ENCODE measurements at places on chromosomes 12 and 14. TPM values are rescaled to one million over a fixed set of nuclear protein-coding genes. Genes with fewer than 3 reads are reported as not detected.

DNA sequence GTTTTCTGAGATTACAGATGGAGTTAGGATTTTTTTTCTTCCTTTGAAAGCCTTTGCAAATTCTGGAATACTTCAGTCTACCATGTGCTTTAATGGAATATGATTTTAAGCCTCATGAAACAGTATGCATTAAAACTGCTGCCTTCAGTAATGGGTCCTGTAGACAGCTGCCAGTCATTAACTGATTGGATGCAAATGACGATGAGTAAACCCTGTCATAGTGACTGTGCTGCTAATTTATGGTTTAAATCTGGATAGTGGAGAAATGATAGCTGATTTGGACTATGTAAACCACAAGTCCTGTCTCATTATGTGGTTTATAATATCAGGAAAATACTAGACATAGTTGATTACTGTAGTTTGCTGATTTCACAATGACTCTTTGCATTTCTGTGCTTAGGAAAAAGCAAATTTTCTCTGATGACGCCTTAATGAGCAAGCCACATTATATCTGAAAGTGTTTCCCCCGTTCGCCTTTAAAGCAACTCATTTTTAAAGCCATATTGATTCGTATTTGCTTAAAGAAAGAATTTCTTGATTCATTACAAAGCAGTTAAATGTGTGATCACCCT, 217.6 kb downstream of the TMTC2 start:
- no peak for DNase-seq

KRT73 gene
- not detected for total RNA-seq

DNA sequence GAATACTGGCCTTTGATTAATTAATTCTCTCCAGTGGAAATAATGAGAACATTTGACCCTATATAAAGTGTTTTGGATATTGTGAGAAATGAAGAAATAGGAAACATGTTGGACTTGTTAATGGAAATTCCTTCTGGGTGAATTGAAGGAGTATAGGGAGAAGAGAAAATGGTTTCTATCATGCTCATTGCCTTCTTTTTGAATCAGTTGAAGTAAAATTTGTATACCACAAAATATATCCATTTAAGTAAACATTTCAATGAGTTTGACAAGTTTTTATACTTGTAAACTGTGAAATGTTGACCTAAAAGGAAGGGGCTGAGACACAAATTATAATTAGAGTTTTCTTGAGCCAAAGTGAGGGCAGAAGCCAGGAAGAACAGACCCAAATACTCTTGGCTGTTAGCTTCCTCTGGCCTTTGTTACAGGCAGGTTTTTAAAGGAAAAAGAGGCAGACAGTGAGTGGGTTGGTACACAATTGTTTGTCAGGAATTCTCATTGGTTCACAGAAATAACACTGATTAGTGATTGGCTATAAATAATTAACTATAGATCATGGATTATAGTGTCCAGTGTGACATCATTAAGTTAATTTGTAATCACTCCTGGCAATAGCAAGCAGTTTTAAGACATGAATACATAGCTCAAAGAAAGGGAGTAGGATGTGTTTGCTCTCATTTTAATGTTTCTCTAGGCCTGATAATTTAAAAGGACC, 826 bp downstream of the ZNF705A start:
- peak; percentile 98 for DNase-seq

CLEC9A gene
- total RNA-seq: not detected

MYH7 gene
- under 0.01 TPM for total RNA-seq

KLRC4 gene
- total RNA-seq: not detected

DNA sequence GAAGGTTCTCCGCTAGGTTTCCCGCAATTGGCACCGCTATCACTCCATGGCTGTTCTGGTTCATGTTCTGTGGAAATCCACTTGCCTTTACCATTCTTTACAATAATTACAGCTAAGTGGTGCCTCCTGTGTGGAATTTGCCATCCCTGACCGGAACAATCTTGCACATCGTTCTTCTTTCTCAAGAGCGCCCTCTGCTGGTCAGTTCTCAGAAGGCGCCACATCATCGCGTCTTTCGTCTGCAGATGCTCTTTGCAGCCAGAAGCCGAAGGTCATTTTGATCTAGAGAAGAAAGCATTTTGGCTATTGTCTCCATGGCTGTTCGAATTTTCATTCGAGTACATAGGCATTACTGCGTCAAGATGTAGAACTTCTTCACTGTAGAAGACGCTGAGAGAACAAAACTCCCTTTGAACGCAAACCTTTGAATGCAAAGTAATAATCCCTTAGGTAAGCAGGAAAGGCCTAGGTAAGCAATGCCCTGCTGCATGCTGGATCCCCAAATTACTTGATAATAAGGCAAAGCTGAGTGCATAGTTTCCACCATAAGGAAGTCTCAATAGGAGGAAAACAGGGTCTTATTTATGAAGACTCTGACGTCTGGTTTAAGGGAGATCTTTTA, 10.1 kb upstream of the RTRAF start:
- peak; percentile 67 for DNase-seq

GRCh38 chr12:47551426-47551851, 154.4 kb downstream of the RPAP3 start:
- DNase-seq: peak; percentile 22

GPD1 gene
- 0.69 TPM for total RNA-seq

DNA sequence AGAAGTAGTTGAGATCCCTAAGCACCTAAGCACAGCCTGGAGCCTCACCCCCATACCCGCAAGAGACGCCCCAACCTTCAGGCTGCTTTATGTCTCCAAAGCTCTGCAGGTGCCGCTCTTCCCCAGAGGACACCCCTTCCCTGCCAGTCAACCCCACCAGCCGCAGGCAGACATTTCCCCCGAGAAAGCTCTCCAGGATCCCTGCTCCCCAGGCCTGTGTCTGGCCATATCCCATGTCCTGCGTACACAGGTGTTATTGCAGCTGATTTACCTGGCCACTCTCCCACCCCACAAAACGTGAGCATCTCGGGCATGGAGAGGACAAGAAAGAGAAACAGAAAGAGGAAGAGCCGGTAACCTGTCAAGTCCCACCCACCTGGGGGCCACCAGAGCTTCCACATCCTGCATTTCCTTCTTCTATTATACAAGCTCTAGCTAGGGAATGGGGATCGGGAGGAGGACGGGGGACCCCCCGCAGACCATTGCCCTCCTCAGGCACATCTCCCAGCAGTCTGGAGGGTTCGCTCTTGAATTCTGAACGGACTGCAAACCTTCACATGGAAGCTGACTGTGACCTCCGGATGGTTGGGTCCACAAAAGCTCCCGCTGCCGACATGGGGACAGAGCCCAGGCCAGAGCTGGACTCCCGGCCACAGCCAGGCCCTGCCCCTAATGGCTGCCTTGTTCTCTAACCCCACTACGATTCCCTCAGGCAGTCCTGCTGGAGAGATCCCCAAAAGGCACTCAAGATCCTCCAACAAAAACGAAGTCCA, 17.6 kb downstream of the CCDC88C start:
- no peak for DNase-seq

- no peak for DNase-seq
These were observed 29.4 kb downstream of the CORO1C start for GRCh38 chr12:108701779-108702441.

EXOC3L4 gene
- total RNA-seq: 0.94 TPM

GRCh38 chr12:66195242-66195641, 6.2 kb downstream of the IRAK3 start:
- DNase-seq: no peak

DNA sequence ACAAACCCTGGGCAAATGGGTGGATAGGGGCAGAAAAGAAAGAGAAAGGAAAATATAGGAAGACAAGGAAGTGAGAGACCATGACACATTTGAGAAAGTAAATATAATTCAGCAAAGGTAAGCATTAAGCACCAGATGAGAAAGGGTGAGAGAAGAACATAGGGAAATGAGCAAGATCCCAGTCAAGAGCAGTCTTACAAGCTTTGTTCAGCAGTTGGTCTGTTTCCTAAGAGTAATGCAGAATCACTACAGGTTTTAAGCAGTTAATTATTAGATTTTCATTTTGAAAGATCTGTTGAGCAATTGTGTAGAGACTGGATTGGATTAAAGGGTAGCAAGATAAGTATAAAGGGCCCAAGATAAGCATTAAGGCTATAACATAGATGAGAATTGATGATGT, 146.3 kb downstream of the PLCZ1 start:
- peak; percentile 61 for DNase-seq

DNA sequence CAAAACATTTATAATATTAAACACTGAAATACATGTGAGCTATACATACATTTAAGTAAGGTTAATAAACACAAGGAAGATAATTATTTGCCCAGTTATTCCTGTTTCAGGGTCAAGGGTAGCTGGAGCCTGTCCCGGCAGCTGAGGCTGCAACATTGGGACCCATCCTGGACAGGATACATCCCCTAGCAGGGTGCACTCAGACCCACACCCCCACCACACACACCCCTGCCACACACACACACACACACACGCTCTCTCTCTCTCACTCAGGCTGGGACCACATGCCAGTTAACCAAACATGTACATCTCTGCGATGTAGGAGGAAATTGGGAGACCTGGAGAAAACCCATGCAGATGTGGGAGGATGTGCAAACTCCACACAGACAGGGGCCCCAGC, 112.6 kb upstream of the TMCC3 start:
- no peak for DNase-seq

DNA sequence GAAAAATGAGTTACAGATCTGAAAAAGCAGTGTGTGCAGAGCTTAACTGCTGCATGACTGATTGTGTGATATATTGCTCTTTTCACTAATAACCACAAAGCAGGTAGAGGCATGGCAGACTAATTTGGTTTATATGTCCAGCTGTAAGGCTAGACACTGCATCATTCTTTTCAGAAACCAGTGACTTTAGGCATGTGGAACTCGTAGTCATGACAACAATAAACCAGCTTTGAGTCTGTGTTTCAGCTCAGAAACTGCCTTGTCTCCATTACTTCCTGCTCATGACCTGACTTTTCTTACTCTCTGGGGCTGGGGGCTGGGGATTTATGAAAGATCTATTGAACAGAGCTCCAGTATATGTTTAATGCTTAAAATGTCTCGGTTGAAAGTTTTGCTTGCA, 146.8 kb upstream of the LRIG3 start:
- DNase-seq: peak; percentile 91

- DNase-seq: peak; percentile 46
These were observed 116.6 kb downstream of the ETV6 start for GRCh38 chr12:11765817-11766794.

GRCh38 chr12:56119361-56119796, 1.3 kb downstream of the ZC3H10 start:
- peak; percentile 92 for DNase-seq

ADSS1 gene
- 0.87 TPM for total RNA-seq

DNA sequence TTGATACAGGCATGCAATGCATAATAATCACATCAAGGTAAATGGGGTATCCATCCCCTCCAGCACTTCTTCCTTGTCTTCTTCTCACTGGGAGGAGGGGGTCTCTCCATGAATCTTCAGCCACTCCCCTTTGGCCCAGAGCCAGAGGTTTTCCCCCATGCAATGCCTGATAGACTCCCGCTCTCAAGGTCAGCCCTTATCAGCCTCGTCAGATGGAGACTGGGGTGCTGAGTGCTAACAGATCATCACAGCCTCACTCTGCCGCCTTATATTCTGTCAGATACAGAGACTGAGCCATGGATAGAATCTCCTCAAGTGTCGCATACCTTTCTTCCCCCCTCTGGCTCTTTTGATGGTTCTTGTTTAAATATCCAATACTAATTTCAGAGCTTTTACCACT, 503.1 kb downstream of the AACS start:
- no peak for DNase-seq

DNA sequence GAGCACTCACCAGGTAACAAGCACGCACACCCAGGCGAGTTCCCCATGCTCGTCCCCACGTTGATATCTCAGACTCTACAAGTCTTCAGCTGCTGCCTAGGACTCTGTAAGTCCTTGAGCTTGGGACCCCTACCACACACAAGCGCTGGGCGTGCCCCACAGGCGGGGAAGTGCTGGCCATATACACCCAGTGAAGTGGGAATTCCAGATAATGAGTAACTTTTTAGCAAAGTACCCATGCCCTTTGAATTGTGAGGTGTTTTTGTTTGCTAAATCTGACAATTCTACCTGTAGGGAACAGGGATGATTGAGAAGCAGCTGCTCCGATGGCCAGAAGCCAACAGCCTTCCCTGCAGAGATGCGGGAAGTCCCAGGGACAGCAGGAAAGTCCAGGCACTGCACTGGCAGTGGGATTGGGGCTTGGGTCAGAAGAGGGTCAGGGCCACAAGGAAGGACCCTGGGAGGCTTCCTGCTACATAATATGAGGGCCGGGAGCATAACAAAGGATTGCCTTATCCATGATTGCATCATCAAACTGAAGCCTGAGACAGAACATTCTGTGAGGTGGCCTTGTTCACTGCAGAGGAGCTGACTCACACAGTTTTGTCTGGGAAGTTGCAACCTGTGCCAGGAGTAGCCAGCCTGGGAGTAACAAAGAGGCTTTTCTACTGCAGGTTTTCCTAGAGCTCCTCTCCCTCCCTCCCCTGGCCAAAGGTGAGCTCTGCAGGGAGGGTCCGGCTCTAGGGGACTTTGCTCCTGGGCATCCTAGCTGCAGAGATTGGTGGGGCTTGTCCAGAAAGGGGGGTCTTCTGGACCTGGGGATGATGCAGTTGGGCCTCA, 13.2 kb upstream of the SERPINA3 start:
- peak; percentile 100 for DNase-seq

DNA sequence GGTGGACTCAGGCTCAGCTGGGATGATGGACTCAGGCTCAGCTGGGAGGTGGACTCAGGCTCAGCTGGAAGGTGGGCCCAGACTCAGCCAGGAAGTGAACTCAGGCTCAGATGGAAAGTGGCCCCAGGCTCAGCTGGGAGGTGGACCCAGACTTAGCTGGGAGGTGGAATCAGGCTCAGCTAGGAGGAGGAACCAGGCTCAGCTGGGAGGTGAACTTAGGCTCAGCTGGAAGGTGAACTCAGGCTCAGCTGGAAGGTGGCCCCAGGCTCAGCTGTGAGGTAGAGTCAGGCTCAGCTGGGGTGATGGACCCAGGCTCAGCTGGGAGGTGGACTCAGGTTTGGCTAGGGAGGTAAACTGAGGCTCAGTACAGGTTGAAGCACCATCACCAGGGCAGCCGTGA, 21.8 kb upstream of the C14orf180 start:
- DNase-seq: no peak

GPX2 gene
- total RNA-seq: not detected

GRCh38 chr12:133204264-133204603, 22.9 kb downstream of the ZNF268 start:
- DNase-seq: no peak

GPR132 gene
- total RNA-seq: 2.1 TPM

DNA sequence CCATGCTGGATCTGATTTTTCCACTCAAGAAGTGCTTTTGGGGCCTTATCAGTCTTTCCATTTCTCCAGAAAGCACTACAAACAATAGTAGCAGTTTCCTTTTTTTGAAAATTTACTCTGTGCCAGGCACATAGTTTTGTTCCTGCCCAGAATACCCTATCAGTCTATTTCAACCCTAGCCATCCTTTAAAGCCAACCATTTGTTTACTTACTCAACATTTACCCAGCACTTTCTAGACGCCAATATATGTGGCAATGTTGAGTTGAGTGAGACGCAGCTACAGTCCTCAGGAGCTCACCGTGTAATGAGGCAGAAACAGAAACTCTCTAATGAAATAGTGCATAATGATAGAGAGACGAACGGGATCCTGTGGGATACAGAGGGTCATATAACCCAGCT, 32.9 kb upstream of the CHST11 start:
- DNase-seq: no peak

- peak; percentile 74 for DNase-seq
These were observed 44.7 kb downstream of the PALS1 start for GRCh38 chr14:67285876-67286452.

GRCh38 chr12:125198652-125199051, 133.4 kb downstream of the AACS start:
- DNase-seq: no peak

KLRK1 gene
- total RNA-seq: not detected
